Central memory CD4-positive, alpha-beta T cell (primary cell): ENCODE measurements at places on chromosomes 12 and 14.

- DNase-seq: peak; percentile 61
Measured at GRCh38 chr12:107322063-107322462, 228.7 kb upstream of the CRY1 start.

DNA sequence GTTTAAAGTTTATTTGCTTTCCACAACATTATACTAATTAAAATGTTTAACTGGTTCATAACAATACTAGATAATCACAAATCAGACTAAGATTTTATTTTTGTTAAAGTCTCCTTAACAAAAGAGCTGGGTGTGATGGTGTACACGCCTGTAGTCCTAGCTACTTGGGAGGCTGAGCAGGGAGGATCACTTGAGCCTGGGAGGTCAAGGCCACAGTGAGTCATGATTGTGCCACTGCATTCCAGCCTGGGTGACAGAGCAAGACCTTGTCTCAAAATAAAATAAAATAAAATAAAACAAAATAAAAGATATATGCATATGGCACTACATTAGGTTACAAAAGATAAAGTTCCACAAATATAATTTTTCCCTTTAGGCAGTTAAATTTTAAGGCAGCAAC lies 5.6 kb downstream of the MIS18BP1 start:
- no peak for DNase-seq

DNA sequence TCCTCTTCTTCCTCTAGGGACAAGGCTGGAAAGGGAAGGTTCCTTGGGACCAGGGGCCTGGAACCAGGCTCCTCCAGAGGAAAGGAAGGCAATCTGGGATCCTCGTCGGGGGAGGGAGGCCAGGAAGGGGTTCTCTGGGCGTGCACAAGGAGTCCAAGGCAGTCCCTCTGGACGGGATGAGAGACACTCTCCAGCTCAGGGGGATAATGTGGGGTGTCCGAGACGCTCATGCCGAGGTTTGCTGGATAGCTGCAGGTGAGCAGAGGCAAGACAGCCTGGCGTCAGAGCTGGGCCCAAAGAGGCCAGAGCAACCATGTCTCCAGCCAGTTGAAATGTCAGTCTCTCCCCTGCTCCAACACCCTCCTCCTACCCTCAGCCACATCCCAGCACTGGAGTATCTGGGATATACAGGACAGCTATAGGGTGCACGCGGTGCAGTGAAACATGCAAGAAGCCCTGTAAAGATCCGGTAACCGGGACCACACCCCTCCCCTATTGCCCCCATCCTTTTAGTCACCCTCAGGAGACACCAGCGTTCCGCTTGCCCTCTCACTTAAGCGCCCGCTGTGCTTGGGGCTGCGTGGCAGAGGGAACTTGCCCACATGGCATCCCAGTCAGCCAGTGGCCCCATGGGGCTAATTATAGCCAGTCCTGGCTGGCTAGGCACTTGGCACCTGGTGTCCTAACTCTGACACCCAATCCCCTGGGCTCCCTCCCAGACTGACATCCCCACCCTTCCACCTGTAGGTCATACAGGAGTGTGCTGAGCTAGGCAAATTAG lies at the start of gene KLHL33:
TSS of gene KLHL33 (minus strand) at position 585 of the 781 bp plus-strand sequence. CDS start at position 230, 355 bp downstream.
- DNase-seq: no peak

DNA sequence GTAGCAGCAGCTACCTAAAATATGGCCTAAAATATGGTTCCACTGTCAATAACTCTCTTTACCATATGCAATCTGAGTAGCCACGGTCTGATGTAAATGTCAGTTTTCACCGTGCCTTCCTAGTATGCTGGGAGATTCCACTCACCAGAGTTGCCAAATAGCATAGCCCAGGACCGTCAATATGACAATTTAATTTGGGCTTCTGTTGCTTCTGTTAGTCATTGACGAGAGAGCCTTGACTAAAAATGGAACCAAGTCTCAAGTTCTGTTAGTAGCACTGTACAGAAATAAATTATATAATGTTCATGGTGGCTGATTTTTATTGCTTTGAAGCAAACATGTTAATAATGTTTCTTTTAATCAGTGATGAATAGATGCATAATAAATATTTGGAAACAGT lies 348.4 kb downstream of the BCAT1 start:
- DNase-seq: no peak

GRCh38 chr12:59500335-59500734 lies 95.5 kb upstream of the SLC16A7 start:
- DNase-seq: no peak

DNA sequence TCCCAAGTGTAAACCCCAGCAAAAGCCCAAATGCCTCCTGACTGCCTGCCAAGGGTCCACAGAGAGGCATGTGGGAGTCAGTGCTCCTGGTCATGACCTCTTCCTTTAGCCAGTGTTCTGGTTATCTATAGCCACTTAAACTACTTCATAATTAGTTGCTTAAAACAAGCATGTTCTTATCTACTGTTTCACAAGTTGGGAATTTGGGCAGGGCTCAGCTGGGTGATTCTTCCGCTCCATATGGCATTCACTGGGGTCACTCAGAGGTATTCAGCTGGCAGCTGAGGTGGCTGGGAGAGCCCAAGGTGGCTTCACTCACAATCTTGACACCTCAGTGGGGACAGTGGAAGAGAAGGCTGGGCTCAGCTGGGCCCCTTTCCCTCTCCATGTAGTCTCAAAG lies 184.0 kb upstream of the RGS6 start:
- DNase-seq: no peak

DNA sequence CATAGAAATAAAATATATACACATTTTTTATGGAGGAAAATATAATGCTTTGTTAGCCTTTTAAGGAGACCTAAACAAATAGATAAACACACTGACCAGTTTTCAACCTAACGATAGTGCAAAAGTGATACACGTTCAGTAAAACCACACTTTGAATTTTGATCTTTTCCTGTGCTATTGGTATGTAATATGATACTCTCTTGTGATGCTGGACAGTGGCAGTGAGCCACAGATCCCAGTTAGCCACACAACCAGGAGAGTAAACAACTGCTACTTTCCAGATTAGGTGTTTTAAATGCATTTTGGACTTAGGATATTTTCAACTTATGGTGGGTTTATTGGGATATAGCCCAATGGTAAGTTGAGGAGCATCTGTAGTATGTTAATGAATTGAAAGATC lies 243.1 kb downstream of the ERC1 start:
- DNase-seq: no peak

DNA sequence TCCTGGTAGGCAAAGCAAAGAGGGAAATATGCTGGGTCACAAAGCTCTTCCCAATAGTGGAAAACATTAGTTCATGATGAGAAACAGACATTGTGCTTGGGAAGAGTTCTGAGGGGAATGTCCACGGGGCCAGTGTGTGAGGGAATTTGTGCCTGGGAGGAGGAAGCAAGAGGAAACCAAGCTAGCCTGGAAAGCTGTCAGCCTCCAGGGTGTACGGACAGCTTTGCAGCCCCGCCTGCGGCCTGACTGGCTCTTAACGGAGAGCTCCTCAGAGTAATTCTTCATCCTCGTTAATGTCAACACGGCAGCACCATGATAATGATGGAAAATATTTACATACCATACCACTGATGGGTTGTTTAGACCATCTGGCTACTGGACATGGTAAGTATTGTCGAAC lies 32.4 kb downstream of the PITPNM2 start:
- DNase-seq: no peak

- no peak for DNase-seq
Measured at GRCh38 chr12:93737457-93738198, 60.5 kb downstream of the CRADD start.

DNA sequence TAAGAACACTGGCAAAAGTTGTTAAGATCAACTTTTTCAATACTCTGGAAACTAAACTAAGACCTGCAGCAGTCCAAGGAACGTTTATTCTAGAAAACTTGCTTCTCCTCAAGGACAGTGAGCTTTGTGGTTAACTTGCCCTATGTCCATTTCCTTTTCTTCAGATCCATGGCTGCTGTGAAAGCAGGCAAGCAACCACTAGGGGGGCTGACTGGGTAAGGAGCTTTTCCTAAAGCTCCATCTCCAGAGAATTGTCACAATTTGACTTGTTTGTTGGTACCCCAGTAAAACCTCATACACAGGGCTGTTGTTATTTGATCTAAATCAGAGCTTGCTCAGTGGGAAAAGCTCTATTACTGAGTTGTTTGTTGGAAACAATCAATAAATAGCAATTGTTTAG lies 10.1 kb upstream of the RPL10L start:
- no peak for DNase-seq

- DNase-seq: no peak
Measured at GRCh38 chr14:99700379-99700778, 16.3 kb downstream of the CYP46A1 start.

DNA sequence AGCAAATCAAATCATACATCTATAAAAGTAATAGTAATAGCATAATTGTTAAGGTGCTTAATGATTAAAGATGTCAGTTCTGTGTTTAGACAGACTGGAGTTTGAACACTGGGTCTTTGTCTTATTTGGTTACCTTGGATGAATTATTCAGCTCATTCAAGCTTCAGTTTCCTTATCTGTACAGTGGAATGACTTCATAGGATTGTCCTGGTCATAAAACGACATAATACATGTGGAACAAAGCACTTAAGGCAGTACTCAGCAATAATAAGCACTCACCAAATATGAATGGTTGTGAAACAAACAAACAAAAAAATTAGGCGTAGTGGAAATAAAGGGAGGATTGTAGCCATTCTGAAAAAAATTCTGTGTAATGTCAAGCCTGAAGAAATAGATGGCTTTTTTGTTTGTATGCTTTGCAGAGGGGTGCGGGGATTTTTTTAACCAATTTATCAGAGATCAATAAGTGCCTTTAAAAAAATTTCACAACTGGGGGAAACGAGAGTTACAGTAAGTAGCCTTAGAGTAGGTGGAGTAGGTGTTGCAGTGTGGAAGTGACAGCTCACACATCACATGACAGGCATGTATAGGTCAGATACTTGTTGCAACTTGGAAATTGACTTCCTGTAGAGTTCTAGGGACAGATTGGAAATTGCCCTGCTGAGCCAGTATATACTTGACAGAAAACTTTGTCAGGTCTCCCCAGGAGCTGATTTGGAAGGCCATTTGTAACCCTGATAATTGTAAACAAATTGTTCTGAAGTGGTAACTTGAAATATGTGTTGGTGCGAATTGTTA lies 157.7 kb downstream of the SLC15A5 start:
- DNase-seq: no peak

GRCh38 chr14:99274346-99275221 lies 2.6 kb upstream of the BCL11B start:
- DNase-seq: peak; percentile 51

GRCh38 chr12:104508752-104509446 lies 52.2 kb downstream of the CHST11 start:
- DNase-seq: no peak

DNA sequence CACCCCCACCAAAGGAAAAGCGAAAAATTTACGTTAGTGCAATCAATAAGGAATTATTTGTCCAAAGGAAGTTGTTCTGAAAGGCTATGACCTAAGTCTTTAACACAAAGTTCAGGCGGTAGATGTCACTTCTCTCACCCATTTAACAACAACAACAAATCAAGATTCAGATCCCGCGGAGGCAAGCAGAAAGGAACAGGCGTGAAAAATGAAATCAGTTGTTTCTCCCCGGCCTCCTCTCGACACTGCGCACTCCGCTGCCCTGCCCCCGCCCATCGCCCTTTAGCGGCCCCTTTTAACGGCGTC lies 1.4 kb downstream of the DENND5B start:
- DNase-seq: no peak

DNA sequence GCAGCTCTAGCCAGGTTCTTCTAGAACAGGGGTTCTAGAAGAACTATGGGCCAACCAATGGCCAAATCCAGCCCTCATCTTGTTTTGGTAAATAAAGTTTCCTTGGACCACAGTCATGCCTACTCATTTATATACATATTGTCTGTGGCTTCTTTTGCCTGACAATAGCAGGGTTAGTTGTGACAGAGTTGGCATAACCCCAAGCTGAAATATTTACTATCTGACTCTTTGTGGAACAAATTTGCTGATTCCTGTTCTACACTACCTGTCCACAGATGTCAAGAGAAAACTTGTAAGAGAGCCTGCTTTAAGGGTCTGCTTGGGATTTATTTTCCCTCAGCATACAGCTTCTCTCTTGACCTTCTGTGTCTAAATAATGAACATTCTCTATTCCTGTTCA lies 289.0 kb downstream of the KSR2 start:
- DNase-seq: no peak

- DNase-seq: no peak
Measured at GRCh38 chr14:90276646-90277367, 20.5 kb downstream of the PSMC1 start.

- DNase-seq: no peak
Measured at GRCh38 chr12:42124764-42125387, 19.8 kb downstream of the GXYLT1 start.

- no peak for DNase-seq
Measured at GRCh38 chr14:92412912-92413311, 89.9 kb downstream of the SLC24A4 start.

- no peak for DNase-seq
Measured at GRCh38 chr14:69300601-69301221, 40.8 kb downstream of the GALNT16 start.

- no peak for DNase-seq
Measured at GRCh38 chr14:22813145-22813544, 2.1 kb downstream of the SLC7A7 start.

DNA sequence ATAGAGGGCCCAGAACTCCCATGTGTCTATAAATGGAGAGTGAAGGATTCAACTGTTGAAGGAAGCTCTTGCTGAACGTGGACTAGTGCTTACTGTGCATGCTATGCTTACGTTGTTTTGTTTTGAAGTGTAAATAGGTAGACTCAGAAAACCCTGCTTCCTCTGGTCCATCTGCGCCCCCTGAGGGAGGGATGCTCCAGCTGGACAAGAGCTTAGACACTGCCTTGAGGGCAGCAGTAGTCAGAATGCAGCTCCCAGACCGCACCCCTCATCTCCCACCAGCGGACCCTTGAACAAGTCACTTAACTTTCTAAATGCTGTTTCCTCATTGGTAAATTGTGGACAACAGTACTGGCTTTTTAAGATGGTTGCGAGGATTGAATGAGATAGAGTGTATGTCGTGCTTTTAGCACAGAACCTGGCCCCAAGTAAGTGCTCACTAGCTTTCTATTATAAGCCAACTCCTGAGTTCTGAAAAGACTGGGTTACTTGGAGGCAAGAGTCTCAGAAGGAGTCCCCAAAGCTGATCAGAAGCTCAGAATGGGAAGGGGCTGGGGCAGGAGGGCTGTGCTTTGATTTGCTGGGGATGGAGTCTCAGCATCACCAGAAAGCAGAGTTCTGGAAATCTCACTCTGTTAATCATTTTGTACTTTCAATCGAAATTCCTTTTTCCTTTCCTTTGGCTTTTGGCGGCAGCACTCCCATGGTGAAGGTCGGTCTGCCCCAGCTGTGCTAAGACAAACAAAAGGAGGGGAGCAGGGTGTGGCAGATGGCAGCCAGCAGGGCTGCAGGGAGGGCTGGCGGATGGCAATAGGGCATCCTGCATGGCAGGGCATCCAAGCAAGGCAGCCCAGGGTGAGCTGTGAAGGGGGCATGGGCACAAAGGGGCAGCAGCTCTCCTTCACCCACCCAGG lies 15.6 kb downstream of the AGAP2 start:
- no peak for DNase-seq

DNA sequence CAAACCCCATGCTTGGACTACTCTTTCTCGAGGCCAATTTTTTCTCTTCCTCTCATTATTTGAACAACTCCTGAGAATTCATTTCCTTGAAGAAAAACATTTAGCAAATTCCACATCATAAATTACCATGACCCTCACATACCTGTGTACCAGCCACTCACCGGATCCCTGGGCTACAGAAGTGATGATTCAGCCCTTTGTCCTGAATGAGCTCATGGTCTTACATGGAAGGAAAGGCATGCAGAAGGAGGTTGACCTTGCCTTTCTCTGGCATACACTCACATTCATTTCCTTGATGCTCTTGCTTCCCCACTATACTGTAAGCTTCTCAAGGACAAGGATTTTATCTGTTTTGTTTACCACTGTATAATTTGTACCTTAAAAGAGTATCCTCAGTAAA lies 191.5 kb downstream of the SLC5A8 start:
- no peak for DNase-seq

- no peak for DNase-seq
Measured at GRCh38 chr12:38490073-38490472, 173.5 kb downstream of the ALG10B start.
